ENCODE measurements at places on chromosomes 2 and 18.

DNA sequence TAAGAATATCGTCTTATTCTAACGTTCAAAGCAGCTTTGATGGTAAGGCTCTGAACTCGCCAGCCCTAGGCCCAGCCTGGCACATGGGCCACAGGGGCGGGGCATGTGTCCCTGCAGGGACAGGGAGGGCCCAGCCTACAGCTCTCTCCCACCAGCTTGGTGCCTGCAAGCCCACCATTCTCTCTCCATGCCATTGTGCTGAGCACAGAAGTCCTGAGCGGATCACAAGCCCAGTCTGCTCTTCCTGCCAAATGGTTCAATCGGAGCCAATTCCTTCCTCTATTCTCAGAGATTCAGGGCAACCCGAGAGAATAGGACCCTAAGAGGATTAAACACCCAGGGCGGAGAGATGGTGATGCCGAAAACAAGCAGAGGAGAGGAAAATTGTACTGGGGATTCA, 50.3 kb upstream of the APCDD1 start:
- no peak for DNase-seq

DNA sequence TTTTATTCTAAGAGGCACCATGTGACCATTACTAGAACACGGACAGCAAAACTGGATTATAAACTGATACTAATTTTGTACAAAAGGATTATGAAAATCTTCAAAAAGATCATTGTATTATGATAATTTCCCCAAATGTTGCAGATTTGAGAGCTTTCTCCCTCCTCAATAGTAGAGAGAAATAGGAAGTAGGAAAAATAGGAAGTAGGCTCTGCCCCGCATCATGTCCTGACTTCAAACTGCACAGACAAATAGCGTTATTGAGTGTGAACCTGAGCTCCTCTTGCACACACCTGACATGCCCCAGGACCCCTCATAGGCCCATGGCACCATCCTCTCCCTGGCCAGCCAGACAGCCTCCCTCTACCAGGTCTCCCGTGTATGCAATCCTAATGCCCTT, 25.4 kb downstream of the CHRNA1 start:
- DNase-seq = no peak

DNA sequence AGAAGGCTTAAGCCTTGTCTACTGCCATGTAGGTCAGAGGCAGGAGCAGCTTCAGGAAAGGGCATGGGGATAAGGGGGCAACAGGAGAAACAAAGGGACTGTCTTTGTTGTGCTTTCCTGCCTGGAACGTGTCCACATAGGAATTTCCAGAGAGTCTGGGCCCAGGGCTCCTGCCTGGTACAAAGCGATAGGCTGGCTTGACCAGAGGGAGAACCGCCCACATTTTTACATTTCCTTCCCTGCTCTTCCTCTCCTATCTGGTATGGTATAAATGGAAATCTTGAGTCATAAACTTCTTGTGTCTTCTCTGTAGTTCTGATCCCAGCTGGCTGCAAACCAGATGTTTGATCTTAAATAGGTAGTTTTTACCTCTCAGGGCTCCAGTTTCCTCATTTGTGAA, 414.8 kb downstream of the HRH4 start:
- DNase-seq = no peak

DNA sequence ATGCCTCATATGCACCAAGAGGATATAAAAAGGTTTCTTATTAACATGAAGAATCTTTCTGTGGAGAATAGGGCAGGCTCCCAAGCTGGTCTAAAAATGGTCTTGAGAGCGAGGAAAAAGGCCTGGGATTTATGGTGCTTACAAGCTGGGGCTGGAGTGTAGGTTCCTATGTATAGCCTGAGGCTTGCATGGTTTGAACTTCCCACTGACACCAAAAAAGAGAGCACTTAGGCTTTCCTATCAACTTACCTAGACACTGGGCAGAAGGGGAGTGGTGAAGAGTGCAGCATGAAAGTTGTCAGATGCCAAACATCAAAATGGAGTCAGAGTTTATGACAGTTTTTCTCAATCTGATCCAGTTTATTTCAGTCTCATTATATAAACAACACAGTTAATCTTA, 784.6 kb downstream of the LRRTM4 start:
- no peak for DNase-seq

DNA sequence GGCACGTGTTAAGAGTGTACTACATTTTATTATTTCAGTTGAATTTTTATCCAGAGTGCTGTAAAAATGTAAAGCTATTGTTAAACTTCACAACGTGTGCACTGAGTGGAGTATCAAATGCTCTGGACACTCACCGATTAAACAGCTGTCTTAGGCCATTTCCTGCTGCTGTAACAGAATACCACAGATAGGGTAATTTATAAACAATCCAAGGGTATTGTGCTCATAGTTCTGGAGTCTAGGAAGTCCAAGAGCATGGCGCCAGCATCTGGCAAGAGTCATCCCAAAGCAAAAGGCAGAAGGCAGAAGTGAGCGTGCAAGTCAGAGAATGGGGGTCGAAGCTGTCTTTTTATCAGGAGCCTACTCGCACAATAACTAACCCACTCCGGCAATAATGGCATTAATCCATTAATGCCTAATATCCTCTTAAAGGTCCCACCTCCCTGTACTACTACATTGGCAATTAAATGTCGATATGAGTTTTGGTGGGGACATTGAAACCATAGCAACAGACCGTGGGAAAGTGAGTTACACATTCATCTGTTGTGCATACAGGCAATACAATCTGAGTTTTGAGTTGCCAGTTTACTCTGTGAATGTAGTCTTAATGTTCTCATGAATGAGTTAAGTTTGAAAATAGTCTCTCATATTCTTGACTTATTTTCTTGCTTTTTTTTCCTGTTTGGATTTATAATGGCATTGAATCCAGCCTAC, 64.8 kb downstream of the ARMC9 start:
- DNase-seq = no peak

- DNase-seq = no peak
Observed at GRCh38 chr2:241150660-241151530, 628 bp downstream of the PPP1R7 start.

GRCh38 chr2:233556881-233557736, 9.5 kb downstream of the USP40 start:
- peak; percentile 52 for DNase-seq

- no peak for DNase-seq
Observed at GRCh38 chr2:42800981-42801380, 8.6 kb upstream of the HAAO start.

GRCh38 chr2:195793881-195794280, 136.9 kb downstream of the SLC39A10 start:
- no peak for DNase-seq

DNA sequence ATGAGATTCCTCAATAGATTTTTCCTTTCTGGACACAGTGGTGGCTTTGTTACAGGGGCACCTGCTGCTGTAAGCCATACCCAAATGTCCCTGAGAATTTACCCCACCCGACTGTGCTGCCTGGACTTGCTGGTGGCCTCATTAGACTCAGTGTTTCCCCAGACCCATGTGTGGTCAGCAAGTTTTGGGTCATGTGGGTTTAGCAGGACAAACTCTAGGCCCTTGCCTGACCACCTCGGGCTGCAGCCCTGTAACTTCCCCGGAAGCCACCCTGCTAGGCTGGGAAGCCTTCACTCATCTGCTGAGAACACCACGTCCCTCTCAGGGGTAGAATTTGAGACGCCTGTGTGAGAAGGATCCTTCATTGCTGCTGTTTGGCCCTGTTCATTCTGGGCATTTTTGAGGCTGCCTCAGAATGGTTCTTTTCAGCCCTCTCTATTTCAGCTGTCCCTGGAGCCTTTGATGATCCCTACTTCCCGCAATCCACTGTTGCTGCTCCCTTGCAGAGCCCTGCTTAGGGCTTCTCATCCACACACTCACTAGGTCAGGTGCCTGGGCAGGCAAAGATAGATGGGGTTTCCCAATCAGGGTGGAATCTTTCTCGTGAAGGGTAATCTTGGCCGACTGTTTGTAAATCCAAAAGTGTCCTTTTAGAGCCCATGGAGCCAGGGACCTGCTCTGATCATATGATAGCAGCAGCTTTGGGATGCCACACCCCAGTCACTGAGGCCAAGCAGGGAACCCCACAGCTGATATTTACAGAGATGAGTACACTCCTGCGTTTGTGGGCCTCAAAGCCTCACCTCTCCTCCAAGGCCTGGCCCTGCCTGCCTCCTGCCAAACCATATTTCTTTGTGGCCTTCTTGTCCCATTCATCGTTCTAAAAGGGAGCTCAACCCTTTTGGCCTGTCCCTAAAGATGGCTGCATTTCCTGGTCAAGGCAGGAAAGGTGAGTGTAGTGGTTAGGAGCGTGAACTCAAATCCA, 6.7 kb downstream of the EHD3 start:
- DNase-seq = peak; percentile 23

GRCh38 chr2:162524849-162525248, 180.9 kb downstream of the GCA start:
- DNase-seq = no peak

DNA sequence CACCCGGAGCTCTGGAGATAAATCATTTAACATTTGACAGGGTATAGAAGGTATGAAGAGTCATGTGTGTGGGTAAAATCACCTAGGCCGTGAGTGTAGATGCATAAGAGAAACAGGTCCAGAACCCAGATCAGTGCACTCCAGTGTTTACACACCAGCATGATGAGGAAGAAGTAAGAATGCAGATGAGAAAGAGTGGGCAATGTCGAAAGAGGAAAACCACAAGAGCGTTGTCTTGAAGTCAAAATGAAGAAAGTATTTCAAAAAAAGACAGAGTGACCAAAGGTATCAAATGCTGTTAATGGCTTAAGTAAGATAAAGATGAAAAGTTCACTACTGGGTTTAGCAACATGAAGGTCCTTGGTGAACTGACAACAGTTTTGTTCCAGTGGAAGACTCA, 32.0 kb upstream of the PLB1 start:
- DNase-seq = no peak

- no peak for DNase-seq
Observed at GRCh38 chr2:217804338-217804737, 198.5 kb downstream of the TNS1 start.

- peak; percentile 58 for DNase-seq
Observed at GRCh38 chr2:1593371-1594122, 150.8 kb downstream of the PXDN start.

GRCh38 chr2:63850204-63850571, 8.5 kb downstream of the UGP2 start:
- DNase-seq = no peak

- no peak for DNase-seq
Observed at GRCh38 chr18:79147014-79147413, 77.8 kb downstream of the ATP9B start.

- DNase-seq = no peak
Observed at GRCh38 chr2:106996171-106996769, 110.3 kb upstream of the ST6GAL2 start.

DNA sequence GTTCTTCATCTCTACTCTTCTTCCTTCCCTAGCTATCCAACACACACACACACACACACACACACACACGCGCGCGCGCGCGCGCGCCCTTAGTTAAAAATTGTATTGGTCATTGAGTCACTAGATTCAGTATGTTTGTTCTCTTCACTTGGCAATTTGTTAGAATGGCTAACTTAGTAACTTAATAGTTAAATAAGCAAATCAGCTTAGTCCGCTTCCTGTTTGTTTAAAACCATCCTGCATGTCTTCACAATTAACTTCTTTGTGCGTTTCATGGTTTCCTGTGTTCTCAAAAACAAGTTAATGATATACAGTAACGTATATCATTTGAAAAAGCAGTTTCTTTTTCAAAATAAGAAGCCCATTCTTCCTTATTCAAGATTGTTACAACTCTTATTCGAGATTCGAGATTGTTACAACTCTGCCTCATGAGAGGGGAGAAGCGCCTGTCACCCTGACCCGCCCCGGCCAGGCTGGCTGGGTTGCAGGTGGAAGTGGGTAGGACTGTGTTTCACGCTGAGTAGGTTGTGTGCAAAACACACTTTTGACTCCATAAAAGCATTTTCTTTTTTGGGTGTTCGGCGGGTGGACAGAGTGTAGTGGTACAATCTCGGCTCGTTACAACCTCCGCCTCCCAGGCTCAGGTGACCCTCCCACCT, 9.5 kb upstream of the CNNM3 start:
- no peak for DNase-seq

DNA sequence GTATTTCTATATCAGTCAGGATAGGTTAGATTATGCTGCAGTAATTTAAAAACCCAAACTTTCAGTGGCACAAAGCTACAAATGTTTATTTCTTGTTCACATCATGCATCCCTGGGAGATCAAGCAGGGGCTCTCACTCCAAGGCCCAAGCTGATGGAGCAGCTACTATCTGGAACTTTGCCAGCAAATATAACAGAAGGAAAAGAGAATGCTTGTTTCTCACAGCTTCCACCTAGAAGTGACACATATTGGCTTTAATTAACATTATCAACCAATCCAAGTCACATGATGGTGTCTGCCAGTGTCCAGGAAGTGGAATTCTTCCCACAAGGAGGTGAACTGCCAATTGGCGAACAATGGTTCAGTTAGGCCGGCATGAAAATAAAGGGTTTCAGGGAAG, 306.9 kb downstream of the BCL11A start:
- DNase-seq = no peak

DNA sequence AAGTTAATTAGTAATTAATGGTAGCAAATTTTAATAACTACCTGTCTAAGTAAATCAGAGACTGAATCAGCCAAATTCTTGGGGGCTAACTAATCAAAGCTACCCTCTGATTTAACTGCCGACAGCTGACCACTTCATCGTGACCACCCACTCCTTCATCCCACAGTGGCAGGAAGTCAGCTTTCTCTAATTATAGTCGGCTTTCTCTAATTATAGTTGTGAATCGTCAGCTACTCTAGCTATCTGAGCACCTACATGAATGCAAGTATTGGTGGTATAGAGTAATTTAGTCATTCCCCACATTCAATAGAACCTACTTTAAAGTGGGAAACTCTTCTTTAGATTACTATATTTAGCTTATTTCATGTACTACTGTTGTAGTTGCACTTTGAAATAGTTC, 185.5 kb downstream of the PTGR3 start:
- no peak for DNase-seq

DNA sequence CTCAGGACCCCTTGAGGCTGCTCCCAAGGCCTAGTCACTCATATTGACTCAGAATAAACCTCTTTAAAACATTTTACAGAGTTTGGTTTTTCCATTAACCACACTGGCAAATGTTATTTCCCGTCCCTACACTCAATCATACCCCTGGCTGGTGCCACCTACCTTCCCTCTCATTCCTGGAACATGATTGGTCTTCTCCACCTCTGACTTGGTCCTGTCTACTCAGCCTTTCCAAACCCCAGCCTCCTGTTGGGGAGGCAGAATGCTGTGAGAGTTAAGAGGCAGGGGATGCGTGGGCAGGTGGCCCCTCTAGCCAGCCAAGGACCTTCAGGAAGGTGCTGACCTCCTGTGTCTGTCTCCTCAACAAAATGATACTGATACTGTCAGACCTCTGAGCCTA, 149.3 kb downstream of the CABLES1 start:
- DNase-seq = no peak

- DNase-seq = no peak
Observed at GRCh38 chr2:222355860-222356259, 57.1 kb upstream of the PAX3 start.

GRCh38 chr2:215517391-215517790, 81.5 kb upstream of the FN1 start:
- no peak for DNase-seq

DNA sequence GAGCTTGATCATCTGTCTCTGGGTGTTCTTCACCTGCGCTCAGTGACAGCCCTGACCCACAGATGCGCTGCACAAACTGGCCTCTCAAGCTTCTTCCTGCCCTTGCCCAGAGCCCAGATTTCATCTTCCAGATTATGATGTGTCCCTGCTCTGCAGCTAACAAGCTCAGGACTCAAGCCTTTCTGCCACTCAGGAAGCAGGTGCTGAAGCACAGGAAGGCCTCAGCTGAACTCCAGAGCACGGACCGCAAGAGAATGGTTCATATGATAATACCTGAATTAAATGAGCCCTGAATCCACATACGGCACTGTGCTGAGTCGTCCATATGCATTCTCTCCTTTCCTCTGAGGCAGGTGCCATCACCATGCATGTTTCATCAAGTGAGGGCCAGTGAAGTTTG, 3.8 kb downstream of the CD207 start:
- DNase-seq = no peak

All from skeletal muscle cell (primary cell).